ENCODE measurements at places on chromosomes 5 and 9. TPM values are rescaled to one million over a fixed set of nuclear protein-coding genes. Genes with fewer than 3 reads are reported as not detected.
A peak's percentile ranks its signal among the peaks of the same experiment; 100 is the strongest.

GRCh38 chr5:32589942-32590869 is 4.8 kb downstream of the SUB1 start:
- DNase-seq, result no peak

DNA sequence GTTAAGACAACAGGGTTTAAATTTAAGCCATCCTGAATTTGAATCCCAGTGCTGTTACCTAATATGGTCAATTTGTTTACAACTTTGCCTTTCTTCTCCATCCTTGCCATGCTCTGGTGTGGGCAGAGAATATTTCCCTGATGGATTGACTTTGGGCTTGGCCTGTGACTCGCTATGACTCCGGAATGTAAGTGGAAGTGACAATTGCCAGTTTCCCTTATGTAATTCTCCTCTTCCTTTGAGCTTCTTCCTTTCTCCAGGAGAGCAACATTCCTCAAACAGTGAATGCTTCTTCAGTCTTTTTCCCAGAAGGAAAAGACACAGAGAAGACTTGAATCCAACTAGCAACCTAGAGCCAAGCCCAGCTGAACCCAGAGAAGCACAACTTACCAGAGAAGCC is 159.1 kb downstream of the LURAP1L start:
- DNase-seq, result peak; percentile 48

DNA sequence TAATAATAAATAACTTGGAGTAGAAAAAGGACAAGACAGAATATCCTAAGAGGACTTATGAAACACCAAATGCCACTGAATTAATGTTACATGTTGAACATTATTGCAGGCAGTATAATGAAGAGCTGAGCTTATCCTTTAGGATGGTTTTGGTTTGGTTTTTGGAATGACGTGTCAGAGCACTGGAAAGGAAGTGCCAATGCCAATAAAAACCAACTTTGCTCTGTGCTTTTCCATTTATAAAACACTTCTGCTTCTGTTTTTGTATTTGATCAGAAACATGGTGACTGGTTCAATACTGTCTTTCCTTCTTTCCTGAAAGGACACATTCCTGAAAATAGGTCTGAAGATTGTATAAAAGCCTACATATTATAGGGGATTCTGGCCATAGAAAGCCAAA is 4.2 kb downstream of the MEGF10 start:
- DNase-seq, result no peak

The IFNB1 gene
- not detected for total RNA-seq

The CCDC192 gene
- not detected for total RNA-seq

- DNase-seq, result no peak
These were observed 26.6 kb upstream of the IL17B start for GRCh38 chr5:149405550-149406202.

GRCh38 chr9:16410601-16411280 is 459.7 kb downstream of the BNC2 start:
- peak; percentile 76 for DNase-seq

The NDUFS6 gene
- 84.6 TPM for total RNA-seq

- DNase-seq, result no peak
These were observed 448.9 kb downstream of the MED10 start for GRCh38 chr5:5929291-5930020.

DNA sequence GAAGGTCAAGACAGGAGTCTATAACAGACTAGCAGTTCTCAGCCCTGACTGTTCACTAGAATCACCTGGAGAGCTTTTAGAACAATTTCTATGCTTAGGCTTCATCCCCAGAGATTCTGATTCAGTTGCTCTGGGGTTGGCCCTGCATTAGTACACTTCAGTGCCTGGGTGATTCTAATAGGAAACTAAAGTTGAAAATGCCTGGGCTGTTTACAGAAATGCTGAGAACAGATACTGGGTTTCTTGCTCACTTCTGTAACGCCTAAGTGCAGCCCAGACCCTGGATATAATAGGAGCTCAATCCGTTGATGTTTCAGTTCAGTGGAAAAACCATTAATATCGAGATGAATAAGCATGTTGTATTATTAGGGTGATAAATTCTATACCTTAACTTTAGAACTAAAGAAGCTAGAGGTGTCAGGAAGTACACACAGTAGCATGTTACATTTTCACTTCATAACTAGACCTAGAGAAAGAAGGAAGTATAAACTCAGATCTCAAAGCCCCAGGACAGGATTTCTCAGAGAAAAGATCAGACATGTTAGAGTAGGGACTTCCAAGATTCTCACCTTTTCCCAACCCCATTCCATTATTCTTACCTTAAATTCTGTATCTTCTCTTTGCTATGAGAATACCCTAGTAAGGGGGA is 20.4 kb downstream of the HAVCR2 start:
- DNase-seq, result no peak

All from foreskin keratinocyte (primary cell).